Thyroid gland (tissue), 4 donors: ENCODE measurements at places on chromosomes 11 and 22. TPM values are rescaled to one million over a fixed set of nuclear protein-coding genes. Genes with fewer than 3 reads are reported as not detected.

DNA sequence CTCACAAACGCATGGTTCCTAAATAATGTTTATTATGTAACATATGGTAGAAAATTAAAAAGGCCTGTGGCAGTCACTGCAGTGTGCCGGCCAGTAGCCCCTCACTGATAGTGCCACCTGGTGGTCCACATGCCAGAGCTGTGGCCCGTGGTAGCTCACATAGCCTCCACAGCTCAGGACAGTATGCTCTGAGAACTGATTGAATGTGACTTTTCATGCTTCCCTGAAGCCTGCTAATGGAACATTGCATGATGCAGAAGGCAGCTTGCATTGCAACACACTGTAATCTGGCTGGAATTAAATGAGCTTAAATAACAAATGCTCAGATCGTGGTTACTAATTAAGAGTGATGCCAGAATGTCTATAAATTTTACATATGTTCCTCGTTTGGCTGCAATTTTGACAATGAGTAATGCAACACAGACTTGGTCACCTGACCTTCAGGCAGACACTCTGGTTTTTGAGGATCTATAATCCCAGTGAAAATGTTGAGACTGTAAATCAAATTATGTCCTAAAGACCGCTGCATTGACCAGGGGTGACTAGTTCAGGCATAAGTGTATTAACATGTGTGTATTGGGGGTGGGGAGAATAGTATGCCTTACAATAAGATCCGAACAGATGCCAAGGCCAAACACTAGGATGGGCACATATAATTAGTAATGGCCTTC lies 566.4 kb downstream of the METTL15 start:
- no peak overlapping the region for H3K4me3 ChIP-seq
- H3K27ac ChIP-seq = no peak overlapping the region
- H3K4me1 ChIP-seq = no peaks in the 10 kb centered on the region
- no peak for DNase-seq

- no peaks in the 10 kb centered on the region for H3K27me3 ChIP-seq
- peaks cover 62% of the 10 kb centered on the region for H3K4me1 ChIP-seq
- H3K27ac ChIP-seq = no peak overlapping the region
- no peak overlapping the region for H3K4me3 ChIP-seq
- no peak for DNase-seq
- no peaks in the 10 kb centered on the region for H3K36me3 ChIP-seq
Measured at GRCh38 chr22:23197836-23198235, 17.5 kb downstream of the BCR start.

DNA sequence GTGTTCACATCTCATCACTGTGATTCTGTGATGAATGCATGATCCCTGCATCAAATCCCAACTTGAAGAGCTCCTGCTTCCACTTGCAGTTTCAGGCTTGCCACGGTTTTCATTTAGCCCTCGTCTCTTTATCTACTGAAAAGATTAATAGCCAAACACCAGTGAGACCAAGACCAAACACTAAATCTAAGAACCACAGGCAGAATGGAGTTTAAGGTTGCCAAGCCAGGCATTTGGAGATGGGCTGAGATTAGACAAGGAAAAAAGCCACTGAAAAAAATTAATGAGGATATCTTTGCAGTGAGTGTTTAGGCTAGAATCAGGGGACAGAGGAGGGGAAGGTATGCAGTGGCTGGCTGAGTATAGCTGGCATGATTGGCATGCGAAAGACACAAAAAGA lies 227.2 kb upstream of the BLID start:
- peaks cover 25% of the 10 kb centered on the region for H3K4me1 ChIP-seq
- DNase-seq = no peak
- H3K27ac ChIP-seq = no peak overlapping the region
- H3K27me3 ChIP-seq = no peaks in the 10 kb centered on the region

DNA sequence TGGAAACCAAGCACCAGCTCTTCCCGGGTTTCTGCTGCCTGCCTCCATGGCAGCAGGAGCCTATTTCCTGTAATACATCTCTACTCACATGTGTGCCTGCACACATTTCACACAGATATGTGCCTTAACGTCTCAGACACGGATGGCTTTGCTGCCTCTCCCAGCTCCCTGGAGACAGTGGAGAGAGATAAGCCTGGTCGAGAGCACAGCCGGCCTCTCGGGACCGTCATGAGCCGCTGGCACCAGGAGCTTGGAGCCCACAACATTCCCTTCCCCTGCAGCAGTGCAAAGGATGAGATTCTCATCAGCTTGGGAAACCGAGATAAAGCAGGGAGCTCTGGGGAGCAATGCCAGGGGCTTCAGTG lies 587.7 kb downstream of the BRD1 start:
- no peak for DNase-seq
- H3K4me3 ChIP-seq = no peak overlapping the region
- H3K27me3 ChIP-seq = no peaks in the 10 kb centered on the region
- H3K27ac ChIP-seq = no peak overlapping the region

The OTOG gene
- total RNA-seq = not detected

The FAM111B gene
- 0.22 TPM for total RNA-seq

The FADS1 gene
- 6.8 TPM for total RNA-seq
